ENCODE measurements at places on chromosomes 5 and 9. TPM values are rescaled to one million over a fixed set of nuclear protein-coding genes. Genes with fewer than 3 reads are reported as not detected.

- no peak overlapping the region for H3K27ac ChIP-seq
- H3K4me1 ChIP-seq = no peaks in the 10 kb centered on the region
- no peak for DNase-seq
- H3K27me3 ChIP-seq = no peaks in the 10 kb centered on the region
- H3K4me3 ChIP-seq = no peak overlapping the region
These were observed 221.4 kb downstream of the EFNA5 start for GRCh38 chr5:107449369-107449768.

GRCh38 chr5:76104027-76104426, 20.8 kb downstream of the SV2C start:
- H3K27ac ChIP-seq = no peak overlapping the region
- no peak for DNase-seq
- H3K4me3 ChIP-seq = no peak overlapping the region
- H3K36me3 ChIP-seq = no peaks in the 10 kb centered on the region

DAB2 gene
- total RNA-seq = 2.9 TPM

GRCh38 chr5:124895236-124895635, 148.8 kb upstream of the ZNF608 start:
- no peak overlapping the region for H3K27ac ChIP-seq
- no peak overlapping the region for H3K4me3 ChIP-seq
- no peaks in the 10 kb centered on the region for H3K4me1 ChIP-seq
- H3K27me3 ChIP-seq = no peaks in the 10 kb centered on the region

DNA sequence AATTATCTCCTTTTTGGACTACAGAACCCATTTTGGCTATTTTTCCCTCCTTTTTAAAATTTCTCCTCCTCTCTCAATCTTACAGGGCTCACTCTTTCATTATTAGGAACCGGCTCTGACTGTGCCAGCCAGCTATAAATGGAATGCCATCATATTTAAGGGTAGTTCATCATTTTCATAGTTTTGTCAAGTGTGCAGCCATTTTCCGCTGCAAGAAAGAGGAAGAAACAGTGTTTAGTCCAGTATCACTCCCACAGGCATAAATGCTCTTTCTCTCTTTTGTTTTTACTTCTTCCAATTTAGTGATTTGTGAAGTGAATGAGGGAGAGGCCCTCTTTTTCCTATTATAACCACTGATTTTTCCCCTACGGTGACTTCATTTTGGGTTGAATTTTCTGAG, 290.0 kb downstream of the NR3C1 start:
- H3K36me3 ChIP-seq = no peaks in the 10 kb centered on the region
- H3K4me1 ChIP-seq = no peaks in the 10 kb centered on the region
- H3K27ac ChIP-seq = no peak overlapping the region
- no peaks in the 10 kb centered on the region for H3K27me3 ChIP-seq

DNA sequence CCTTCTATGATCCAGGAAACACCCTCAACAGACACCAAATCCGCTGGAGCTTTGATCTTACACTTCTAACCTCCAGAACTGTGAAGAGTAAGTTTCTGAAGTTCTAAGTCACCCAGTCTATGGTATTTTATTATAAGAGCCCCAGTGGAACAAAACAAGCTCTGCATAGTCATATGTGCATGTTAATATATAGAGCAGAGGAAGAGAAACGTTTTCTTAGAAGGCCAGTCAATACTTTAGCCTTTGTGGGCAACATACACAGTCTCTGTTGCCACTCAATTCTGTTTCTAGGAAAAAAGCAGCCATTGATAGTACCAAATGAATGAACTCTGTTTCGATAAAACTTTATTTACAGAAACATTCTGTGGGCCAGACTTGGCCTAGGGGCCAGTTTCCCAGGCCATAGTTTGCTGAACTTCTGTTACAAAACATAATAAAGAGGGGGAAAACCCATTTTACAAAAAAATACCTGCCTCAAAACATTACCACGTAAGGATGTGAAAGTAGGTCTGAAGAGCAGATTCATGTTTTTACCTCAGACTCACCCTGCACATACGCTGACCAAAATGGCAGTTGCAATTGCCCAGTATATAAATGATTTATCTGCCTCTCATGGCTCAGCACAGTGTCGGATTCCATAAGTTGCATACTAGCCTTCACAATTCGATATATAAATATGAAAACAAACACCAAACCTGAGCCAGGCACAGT, 350.5 kb downstream of the SLIT3 start:
- no peaks in the 10 kb centered on the region for H3K4me1 ChIP-seq
- no peak overlapping the region for H3K27ac ChIP-seq
- H3K27me3 ChIP-seq = no peaks in the 10 kb centered on the region
- no peaks in the 10 kb centered on the region for H3K36me3 ChIP-seq
- H3K4me3 ChIP-seq = no peak overlapping the region
- DNase-seq = no peak

C1QTNF2 gene
- not detected for total RNA-seq

ENTR1 gene
- total RNA-seq = 85.9 TPM

FRRS1L gene
- not detected for total RNA-seq

- H3K4me3 ChIP-seq = no peak overlapping the region
- no peaks in the 10 kb centered on the region for H3K36me3 ChIP-seq
- H3K27ac ChIP-seq = no peak overlapping the region
- peaks cover 15% of the 10 kb centered on the region for H3K4me1 ChIP-seq
- no peaks in the 10 kb centered on the region for H3K27me3 ChIP-seq
- DNase-seq = no peak
These were observed 6.9 kb upstream of the SCAMP1 start for GRCh38 chr5:78353520-78353919.

- peaks cover 24% of the 10 kb centered on the region for H3K4me1 ChIP-seq
- H3K27ac ChIP-seq = no peak overlapping the region
- H3K27me3 ChIP-seq = no peaks in the 10 kb centered on the region
- no peaks in the 10 kb centered on the region for H3K36me3 ChIP-seq
- no peak overlapping the region for H3K4me3 ChIP-seq
- no peak for DNase-seq
These were observed 135.6 kb upstream of the SMARCA2 start for GRCh38 chr9:1879501-1879900.

Measured in CD4-positive, alpha-beta memory T cell (primary cell).